ENCODE measurements at places on chromosomes 5 and 9. TPM values are rescaled to one million over a fixed set of nuclear protein-coding genes. Genes with fewer than 3 reads are reported as not detected.
A peak's percentile ranks its signal among the peaks of the same experiment; 100 is the strongest.

GRCh38 chr9:133529874-133530273 is 4.6 kb upstream of the ADAMTSL2 start:
- no peak for DNase-seq

- no peak for DNase-seq
Measured at GRCh38 chr5:9774472-9775079, 144.4 kb upstream of the TAS2R1 start.

DNA sequence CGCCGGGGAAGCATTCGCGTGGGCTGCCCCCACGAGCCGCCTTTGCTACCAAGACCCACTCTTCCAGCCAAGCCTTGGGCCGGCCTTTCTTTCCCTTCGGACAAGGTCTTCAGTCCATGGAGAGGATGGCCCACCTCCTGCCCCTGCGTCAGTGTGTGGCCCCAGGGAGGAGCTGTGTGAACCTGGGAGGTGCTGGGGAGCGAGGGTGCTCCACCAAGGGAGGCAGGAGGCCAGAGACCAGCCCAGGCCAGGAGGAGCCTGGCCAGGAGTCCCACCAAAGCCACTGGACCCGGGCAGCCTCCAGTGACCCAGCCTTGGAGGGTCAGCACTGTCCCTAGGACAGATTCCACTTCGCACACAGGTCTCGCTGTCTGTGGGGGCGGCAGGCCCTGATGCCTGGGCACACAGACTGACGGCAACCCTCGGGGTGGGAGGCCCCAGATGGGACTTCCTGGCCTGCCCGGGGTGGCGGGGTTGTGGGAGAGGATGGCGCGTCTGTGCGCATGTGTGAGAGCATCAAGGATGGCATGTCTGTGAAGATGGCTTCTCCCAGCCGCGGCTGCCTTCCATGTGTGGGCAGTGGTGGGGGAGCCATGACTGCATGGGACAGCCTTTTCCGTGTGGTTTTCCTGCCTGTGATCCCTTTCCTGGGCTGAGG is 113.3 kb upstream of the LPCAT1 start:
- DNase-seq = no peak

GRCh38 chr5:68071736-68072135 is 143.8 kb upstream of the PIK3R1 start:
- no peak for DNase-seq

GRCh38 chr5:112930082-112930344 is 8.0 kb upstream of the REEP5 start:
- no peak for DNase-seq

- no peak for DNase-seq
Measured at GRCh38 chr5:151819830-151820229, 48.1 kb downstream of the G3BP1 start.

- DNase-seq = peak; percentile 95
Measured at GRCh38 chr5:132496631-132497487, 6.3 kb upstream of the IRF1 start.

DNA sequence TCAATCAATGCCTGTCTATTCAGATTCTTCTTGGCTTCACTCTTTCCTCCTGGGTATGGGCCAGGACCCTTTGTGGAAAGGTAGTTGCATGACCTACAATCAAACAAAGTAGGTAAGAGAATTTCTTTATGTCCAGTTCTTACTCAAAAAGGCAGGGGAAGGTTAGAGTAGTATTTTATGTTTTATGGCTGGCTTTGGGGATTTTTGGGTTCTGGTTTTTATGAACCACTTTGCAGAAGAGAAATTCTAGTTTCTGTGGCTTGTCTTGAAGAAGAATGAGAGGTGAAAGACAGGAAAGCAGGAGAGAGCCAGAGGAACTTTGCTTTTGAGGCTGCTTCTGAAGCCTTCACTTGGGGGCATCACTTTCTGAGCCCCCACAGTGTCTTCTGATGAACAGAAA is 14.7 kb upstream of the CRHBP start:
- no peak for DNase-seq

DNA sequence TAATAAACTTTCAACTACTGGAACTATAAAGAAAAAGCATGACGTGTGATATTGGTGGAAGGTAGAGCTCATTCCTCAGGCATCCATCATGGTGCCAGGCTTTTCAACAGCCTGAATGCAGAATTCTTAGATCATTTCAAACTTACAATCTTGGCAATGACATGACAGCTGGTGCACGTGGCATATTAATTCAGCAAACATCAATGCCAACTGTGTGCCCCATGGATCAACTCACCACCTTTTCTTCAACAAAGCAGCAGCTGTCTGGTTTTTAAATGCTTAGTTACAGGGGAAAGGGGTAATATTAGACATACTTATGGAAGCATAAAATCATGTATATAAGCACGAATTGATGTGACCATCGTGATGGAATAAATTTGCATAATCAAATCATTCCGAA is 56.0 kb upstream of the OR13F1 start:
- DNase-seq = no peak

GRCh38 chr9:92602413-92602812 is 66.6 kb upstream of the ECM2 start:
- DNase-seq = no peak

DNA sequence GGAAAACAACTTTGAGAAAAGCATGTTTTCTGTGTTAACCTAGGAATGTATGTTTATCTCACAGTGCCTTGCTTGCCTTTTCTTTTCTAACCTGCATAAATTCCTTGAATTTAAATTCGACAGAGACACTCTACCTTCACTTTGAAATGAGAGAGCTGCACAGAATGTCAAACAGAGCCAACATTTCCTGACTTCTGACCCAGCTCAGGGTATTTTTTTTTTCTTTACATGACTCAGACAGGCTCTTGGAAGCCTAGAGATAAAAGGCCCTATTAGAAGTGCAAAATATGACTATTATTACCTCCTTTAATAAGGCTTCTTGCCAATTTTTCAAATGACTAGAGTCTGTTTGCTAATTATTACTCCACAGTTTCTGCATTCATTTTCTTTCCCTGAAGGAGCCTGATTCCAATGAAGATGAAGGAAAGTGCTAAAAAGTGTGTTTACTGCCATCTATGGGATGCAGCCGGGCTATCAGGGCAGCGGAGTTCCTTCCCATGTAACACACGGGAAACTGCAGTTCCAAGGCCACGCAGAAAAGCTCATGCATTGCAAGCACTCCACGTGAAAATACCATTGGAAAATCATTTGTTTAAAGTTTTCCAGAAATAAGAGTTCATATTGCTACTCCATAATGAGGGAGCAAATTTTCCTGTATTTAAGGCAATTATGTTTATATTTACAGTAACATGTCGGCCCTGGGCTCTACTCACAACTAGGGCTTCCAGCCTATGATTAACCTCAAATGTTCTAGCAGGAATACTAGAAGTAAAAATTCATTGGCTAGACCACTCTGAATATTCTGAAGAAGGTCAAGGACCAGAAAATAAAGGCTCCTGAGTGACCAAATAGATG is 485.6 kb downstream of the ZSWIM6 start:
- DNase-seq = no peak

GRCh38 chr9:117963493-117964090 is 259.4 kb downstream of the TLR4 start:
- no peak for DNase-seq

DNA sequence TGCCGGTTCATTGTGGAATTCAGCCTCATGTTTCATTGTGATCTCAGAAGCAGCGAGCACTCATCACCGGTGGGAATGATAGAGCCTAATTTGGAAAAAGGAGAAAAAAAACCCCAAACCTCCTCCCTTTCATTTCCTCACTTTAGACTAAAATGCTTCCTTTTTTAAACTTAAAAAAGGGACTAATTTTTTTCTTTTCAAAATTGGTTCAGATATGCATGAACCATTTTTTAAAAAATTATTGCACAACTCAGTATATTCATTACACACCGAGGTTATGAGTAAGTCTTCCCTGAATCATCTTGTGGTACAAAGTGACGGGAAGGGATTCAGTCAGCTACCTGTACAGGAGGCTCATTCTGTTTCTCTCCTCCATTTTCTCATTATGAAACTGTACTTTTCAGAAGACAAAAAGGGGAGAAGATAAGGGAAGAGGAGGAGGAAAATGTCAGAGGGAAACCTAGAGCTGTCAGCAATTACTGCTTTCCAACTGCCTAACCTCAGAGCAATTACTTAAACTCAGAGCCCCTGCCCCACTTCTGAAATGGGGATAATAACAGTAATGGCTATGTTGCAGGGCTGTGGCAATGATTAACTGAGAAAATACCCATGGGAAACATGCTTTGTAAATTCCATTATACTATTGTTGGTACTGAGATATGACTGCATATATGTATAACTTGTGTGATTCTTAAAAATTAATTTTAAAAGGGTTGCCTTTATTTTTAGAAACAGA is 24.0 kb downstream of the GALNT10 start:
- no peak for DNase-seq

GRCh38 chr9:19154135-19154612 is 26.9 kb upstream of the PLIN2 start:
- no peak for DNase-seq

- DNase-seq = no peak
Measured at GRCh38 chr5:157544623-157544989, 31.0 kb downstream of the ADAM19 start.

- DNase-seq = no peak
Measured at GRCh38 chr9:124353811-124354274, 61.4 kb downstream of the PSMB7 start.

PCDHB13 gene
- total RNA-seq = 6.2 TPM

CBY3 gene
- not detected for total RNA-seq

OR13C2 gene
- total RNA-seq = not detected

WWC1 gene
- 95.2 TPM for total RNA-seq

SPINK4 gene
- total RNA-seq = not detected

SLC24A2 gene
- total RNA-seq = 0.05 TPM

CDC20B gene
- total RNA-seq = not detected

FXN gene
- total RNA-seq = 17.5 TPM

SLC23A1 gene
- 0.65 TPM for total RNA-seq

BTF3 gene
- total RNA-seq = 809 TPM
